Activated CD4-positive, alpha-beta T cell treated with anti-CD3 and anti-CD28 coated beads for 4 hours (primary cell): ENCODE measurements at places on chromosomes 5 and 9.

GRCh38 chr5:135133698-135134515 is 99.9 kb upstream of the PITX1 start:
- no peak for DNase-seq

- peak; percentile 55 for DNase-seq
Observed at GRCh38 chr9:125829743-125830142, 82.6 kb downstream of the PBX3 start.

- no peak for DNase-seq
Observed at GRCh38 chr9:89464300-89464901, 33.5 kb downstream of the SEMA4D start.

GRCh38 chr5:76331126-76331525 is 72.0 kb upstream of the IQGAP2 start:
- DNase-seq, result no peak

GRCh38 chr5:125470280-125470902 is 724.0 kb upstream of the ZNF608 start:
- no peak for DNase-seq

GRCh38 chr5:172699423-172699822 is 58.4 kb downstream of the NEURL1B start:
- no peak for DNase-seq

- no peak for DNase-seq
Observed at GRCh38 chr9:131319486-131319885, 30.0 kb downstream of the PLPP7 start.

- DNase-seq, result no peak
Observed at GRCh38 chr5:173481821-173482220, 134.6 kb downstream of the BOD1 start.

DNA sequence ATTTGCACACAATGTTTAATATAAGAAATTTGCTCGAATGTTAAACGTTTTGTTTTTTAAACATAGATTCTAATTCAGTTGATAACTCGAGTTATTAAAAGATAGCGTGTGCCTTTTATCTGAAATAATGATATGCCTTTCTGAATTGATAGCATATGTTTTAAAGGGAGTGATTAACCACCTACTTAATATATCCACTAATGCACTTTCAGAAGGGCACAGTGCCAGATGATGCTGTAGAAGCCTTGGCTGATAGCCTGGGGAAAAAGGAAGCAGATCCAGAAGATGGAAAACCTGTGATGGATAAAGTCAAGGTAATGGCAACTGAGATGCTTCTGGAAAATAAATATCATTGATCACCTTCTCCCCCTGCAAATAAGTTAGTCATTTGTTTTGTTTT is 53.9 kb downstream of the ERAP1 start:
- DNase-seq, result no peak

GRCh38 chr5:134063188-134063820 is 51.2 kb upstream of the TCF7 start:
- no peak for DNase-seq

DNA sequence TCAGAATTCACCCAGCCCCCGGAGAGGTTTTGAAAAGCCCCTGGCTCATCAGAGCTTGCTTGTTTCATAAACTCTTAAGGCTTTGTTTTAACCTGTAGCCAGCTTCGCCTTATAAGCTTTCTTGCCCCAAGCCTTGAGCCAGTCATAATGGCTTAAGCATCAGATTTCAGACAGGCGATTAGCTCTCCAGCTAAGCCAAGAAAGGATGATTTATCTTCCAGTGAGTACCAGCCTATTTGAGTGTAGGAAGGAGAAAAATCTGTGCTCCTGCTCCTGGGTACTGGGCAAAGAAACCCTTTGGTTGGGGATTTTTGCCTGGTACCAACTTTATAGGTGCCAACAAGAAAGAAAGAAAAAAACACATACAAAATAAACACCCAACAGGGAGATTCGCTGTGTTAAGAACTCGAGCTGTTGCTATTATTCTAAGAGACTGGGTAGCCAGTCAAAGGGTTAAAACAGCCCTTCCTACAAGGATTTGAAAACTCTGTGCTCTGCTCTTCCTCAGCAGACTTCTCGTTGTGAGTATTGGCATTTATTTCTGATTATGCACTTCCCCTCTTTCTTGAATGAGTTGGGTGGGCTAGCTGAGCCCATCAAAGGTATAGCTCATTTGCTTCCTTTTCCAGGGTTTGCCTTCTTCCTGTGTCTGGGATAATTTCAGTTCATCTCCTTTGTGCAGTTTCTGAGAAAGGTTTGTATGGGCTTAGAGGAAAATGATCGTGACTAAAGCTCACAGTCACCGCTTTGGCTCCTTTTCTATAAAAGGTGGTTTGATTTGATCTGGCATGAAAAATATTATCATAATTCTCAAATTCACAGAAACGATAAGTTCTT is 157.2 kb upstream of the DMRT1 start:
- DNase-seq, result no peak

- no peak for DNase-seq
Observed at GRCh38 chr5:17398431-17398830, 99.6 kb upstream of the TAF11L2 start.

DNA sequence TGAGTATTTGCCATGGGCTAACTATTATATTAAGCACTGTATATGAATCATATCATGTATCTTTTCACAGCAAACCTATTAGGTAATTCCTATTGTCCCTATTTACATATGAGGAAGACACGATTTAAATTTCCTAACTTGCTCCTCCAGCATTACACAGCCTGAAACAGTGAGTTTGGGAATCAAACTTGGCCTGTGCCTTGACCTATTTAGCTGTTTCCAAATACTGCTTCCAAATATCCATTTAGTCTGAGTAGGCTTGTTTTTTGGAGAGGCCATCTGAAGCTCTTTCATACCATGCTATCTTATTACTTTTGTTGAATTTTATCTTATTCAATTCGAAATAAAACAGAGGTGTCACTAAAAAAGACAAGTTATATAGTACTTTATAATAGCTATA is 447.3 kb upstream of the MPDZ start:
- no peak for DNase-seq

- no peak for DNase-seq
Observed at GRCh38 chr5:73450672-73451223, 2.2 kb upstream of the FOXD1 start.

- DNase-seq, result no peak
Observed at GRCh38 chr9:87534036-87534435, 36.4 kb downstream of the DAPK1 start.

DNA sequence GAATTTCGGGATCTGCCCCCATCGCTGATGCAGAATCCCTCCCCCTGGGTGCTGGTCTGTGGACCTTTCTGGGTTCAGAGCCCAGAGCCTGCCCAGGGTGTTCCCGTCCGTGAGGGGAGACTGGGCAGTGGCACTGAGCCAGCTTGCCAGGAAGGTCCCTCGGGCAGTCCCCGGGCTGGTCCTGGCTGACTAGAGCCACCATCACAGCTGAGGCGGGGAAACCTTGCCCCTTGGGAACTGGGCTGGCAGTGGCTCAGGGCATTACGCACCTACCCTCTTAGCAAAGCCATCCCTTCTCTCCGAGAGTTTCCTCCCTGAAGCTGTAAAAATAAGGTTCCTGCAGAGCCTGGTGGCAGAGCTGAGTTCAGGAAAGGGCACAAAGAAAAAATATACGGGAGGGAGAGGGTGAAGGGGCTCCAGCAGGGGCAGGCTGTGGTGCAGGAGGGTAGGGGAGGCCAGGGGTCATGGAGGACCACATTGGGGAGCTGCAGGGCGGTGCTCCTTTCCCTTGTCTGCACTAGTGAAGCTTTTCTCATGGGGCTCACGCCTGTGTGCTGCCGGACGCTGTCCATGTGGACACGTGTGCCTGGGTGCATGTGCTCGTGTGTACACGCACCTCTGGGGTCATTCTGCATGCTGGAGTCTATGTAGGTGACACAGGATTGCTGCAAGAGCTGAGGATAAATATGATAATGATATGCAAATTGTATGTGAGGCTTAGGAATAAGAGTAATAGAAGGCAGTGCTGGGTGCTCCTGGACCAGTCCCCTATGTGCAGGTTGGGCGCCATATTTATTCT is 118.9 kb downstream of the LHX2 start:
- no peak for DNase-seq

- no peak for DNase-seq
Observed at GRCh38 chr5:76766746-76767145, 50.8 kb downstream of the F2R start.

DNA sequence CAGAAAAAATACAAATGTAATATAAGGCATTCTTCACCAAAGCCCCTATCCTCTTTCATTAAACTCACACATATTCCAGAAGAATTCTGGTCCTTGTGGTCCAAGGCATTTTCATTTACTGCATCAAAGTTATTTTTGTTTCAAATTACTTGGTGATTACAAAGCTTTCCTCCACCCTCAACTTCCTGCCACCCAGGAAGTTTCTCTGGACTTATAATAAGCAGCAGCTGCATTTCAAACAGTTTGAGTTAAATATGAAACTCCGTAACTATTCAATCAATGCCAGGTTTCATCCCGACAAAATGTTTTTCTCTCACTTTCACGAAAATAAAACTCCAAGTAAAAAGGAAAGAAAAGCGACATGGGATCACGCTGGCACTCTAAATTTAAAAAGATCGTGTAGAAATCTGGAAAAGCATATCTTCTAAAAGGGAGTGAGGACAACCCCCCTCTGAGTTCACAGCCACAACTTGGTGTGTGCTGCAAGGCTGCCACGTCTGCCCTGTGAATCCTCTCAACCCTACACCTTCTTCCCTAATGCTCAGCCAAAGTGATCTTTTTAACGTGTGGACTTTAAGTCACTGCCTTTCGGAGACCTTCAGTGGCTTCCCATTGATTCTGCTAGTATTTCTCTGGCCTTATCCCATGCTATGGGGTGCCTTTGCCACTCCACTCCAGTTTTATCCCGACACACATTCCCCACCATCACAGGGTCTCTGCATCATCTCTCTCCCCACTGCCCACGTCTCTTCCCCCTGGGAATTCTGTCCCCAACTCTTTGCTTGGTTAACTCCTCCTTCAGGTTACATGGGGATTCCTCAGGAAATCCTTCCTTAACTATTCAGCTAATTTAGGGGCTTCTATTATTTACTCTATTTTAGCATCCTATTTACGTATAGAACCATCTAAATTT is 91.1 kb upstream of the CER1 start:
- DNase-seq, result no peak

GRCh38 chr5:160938532-160938931 is 86.5 kb upstream of the ATP10B start:
- DNase-seq, result no peak

DNA sequence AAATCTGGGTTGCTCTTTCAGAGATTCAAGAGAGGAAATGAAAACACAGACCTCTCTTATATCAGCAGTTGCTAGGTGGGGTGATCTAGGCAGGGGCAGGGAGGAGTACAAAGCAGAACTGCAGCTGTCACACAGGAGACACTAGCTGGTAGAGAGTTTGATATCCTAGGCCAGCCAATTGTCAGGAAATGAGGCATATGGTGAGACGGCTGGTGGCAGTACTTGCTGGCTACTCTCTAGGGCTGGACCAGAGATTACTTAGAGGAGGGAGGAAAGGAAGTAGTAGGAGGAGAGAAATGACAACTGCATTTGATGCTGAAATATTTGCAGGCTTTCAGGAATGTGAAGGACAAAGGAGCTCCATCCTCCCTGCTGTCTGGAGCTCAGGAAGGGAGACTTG is 113.8 kb downstream of the TRIM32 start:
- no peak for DNase-seq

DNA sequence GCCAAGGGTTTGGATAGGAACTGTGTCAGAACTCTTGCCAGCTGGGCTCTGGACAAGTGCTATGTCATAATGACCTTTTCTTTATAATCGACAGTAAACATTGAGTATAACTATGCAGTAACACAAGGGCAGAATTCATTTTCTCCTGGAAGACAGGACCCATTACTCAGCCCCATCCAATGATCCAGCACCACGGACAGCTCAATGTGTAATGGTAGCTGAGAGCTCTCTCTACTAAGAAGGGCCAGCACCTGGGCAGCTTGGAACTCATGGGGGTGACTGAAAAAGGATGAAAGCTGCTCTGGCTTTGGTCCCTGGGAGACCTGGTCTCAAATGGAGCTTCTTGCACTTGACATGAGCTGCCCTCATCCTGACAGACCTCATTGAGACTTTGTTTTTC is 347.8 kb downstream of the TRIM32 start:
- no peak for DNase-seq

- DNase-seq, result no peak
Observed at GRCh38 chr5:181242031-181242451, 1.7 kb downstream of the RACK1 start.

DNA sequence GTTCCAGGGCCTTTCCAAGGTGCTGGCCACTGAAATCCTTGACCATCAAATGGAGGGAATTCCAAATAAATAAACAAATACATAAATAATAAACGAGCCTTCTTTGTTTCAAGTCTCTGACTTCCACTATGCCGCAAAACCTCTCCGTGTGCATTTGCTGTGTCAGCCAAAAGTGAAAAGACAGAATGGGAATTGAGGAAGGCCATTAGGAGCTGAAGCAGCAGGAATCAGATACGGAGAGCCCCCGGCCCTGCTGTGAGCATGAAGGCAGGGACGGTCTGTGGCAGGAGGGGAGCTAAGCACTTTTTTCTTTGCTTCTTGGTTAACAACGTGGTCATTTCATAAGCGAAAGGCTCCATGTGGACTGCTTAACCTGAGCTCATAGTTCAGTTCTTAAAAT is 26.1 kb downstream of the PLPPR1 start:
- DNase-seq, result no peak

DNA sequence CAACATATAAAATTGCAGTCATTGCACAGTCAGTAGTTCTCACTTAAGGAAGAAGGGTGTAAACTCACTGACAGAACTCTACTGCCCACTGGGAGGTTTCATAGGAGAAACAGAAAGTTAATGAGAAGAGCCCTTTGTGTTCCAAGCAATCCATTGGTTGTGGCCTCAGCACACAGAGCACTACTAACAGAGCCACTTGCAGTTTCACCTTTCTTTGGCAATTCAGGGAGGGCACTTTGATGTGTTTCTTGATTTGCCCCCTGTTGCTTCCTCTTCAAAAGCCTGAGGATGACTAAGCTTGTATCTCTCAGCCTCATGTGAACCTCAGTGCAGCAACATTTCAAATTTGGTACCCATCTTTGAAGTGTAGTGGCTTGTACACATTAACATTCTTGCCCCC is 409.4 kb downstream of the DMRTA1 start:
- no peak for DNase-seq

DNA sequence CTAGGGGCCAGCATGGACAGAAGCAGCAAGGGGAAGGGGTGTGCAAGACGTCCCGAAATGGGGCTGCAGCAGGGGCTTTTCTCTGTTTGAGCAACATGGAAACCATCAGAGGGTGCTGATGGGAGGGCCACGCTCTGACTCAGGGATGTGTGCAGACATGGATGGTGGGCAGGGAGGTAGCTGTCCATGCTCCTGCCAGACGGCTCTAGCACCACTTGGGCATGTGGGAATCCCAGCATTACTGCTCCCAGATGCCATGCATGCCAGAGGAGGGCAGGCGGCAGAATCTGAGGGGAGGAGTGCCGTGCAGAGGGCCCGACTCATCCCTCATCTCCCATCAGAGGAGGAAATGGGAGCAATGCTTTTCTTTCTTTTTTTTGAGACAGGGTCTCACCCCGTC is 45.6 kb upstream of the SLC25A51 start:
- no peak for DNase-seq

- DNase-seq, result no peak
Observed at GRCh38 chr5:115336964-115337363, 40.5 kb upstream of the CCDC112 start.
